ENCODE measurements at places on chromosomes 1 and 21. TPM values are rescaled to one million over a fixed set of nuclear protein-coding genes. Genes with fewer than 3 reads are reported as not detected.

Gene SPATA21
- total RNA-seq: not detected

Gene MCOLN3
- 2.1 TPM for total RNA-seq

Gene TRIM62
- total RNA-seq: 13.5 TPM

Gene FBXO44
- 54.9 TPM for total RNA-seq

- peaks cover 6% of the 10 kb centered on the region for H3K4me1 ChIP-seq
- no peak overlapping the region for H3K27ac ChIP-seq
- DNase-seq: no peak
- H3K4me3 ChIP-seq: no peak overlapping the region
- peaks cover 4% of the 10 kb centered on the region for H3K27me3 ChIP-seq
Observed at GRCh38 chr1:116709666-116710167, 42.2 kb upstream of the IGSF3 start.

DNA sequence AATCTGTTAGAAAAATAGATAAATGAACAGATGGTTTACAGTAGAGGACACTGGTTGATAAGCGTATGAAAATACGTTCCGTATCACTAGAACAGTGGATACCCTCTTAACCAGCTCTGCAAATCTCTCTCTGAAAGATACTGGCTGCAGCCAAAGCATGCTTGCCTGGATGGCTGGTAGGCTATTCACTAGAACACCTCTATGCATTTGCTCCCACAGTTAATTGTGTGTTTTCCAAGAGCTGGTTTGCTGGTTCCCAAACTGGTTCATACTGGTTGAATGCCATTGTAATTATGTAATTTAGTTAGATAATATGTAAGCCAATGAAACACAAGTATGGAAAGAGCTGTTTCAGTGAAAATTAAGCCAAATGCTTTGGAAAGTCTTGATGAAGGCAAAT, 126.6 kb downstream of the C1orf21 start:
- no peak for DNase-seq
- no peaks in the 10 kb centered on the region for H3K36me3 ChIP-seq
- H3K27ac ChIP-seq: no peak overlapping the region
- no peaks in the 10 kb centered on the region for H3K4me1 ChIP-seq
- peaks cover 3% of the 10 kb centered on the region for H3K27me3 ChIP-seq

DNA sequence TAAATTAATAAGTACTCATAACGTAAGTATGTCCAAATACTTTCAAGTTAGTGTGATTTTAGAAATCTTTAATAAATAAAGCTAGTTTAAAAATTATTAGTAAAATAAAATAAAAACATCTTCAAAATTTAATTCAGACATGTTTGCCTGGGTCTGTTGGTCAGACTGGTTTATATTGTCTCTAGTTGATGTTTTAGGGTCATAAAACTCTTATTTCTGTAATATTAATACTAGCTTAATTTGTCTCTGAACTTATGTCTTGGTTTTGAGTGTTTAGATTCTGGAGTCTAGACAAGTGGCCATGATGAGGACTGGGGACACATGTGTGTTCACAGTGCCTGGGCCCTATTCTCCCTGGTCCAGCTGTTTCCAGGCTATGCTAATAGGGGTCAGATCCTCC, 184.5 kb upstream of the TNR start:
- H3K27me3 ChIP-seq: no peaks in the 10 kb centered on the region
- no peak overlapping the region for H3K4me3 ChIP-seq
- DNase-seq: no peak
- no peaks in the 10 kb centered on the region for H3K4me1 ChIP-seq
- no peak overlapping the region for H3K27ac ChIP-seq

DNA sequence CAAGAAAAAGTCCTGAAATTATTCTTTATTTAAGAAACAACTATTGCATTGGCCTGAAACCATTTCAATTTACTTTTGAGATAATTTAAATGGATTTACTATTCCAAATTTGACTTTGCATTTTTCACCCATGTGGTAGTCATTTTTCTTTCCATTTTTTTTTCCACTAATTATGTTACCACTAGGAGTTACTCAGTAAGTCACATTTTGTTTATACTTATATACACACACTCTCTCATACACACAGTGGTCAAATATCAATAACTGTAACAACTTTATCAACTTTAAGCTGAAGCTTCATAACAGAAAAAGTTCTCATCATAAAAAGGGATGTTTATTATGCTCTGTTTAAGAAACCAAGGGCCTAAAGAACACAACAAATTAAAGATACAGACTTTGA, 222.8 kb downstream of the SIPA1L2 start:
- H3K4me1 ChIP-seq: no peaks in the 10 kb centered on the region
- H3K36me3 ChIP-seq: no peaks in the 10 kb centered on the region
- no peak overlapping the region for H3K4me3 ChIP-seq
- no peak for DNase-seq
- H3K27ac ChIP-seq: no peak overlapping the region
- peaks cover 2% of the 10 kb centered on the region for H3K27me3 ChIP-seq

DNA sequence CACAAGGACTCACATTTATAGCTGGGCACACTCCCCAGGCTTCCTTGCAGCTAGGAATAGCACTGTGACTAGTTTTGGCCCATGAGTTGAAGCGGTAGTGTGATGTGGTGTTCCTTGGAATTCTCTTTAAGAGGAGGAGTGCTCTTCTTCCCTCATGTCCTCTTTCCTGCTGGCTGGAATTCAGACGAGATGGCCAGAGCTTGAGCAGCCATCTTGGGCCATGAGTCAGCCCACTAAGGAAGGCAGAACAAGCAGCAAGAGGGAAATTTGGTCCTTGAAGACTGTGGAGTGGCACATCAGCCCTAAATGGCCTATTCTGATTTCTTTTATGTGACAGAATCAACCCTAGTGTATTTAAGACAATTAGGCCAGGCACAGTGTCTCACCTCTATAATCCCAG, 20.0 kb downstream of the HTR6 start:
- H3K4me1 ChIP-seq: peaks cover 9% of the 10 kb centered on the region
- H3K4me3 ChIP-seq: no peak overlapping the region
- peaks cover 21% of the 10 kb centered on the region for H3K36me3 ChIP-seq
- H3K27ac ChIP-seq: no peak overlapping the region
- no peaks in the 10 kb centered on the region for H3K27me3 ChIP-seq

GRCh38 chr1:45678489-45678888, 7.8 kb downstream of the GPBP1L1 start:
- no peak for DNase-seq
- peaks cover 9% of the 10 kb centered on the region for H3K36me3 ChIP-seq
- H3K27ac ChIP-seq: no peak overlapping the region
- H3K4me1 ChIP-seq: peaks cover 24% of the 10 kb centered on the region
- no peaks in the 10 kb centered on the region for H3K27me3 ChIP-seq
- no peak overlapping the region for H3K4me3 ChIP-seq

GRCh38 chr1:18288722-18289121, 181.1 kb downstream of the IGSF21 start:
- H3K27ac ChIP-seq: no peak overlapping the region
- no peaks in the 10 kb centered on the region for H3K36me3 ChIP-seq
- DNase-seq: no peak
- H3K4me1 ChIP-seq: no peaks in the 10 kb centered on the region

DNA sequence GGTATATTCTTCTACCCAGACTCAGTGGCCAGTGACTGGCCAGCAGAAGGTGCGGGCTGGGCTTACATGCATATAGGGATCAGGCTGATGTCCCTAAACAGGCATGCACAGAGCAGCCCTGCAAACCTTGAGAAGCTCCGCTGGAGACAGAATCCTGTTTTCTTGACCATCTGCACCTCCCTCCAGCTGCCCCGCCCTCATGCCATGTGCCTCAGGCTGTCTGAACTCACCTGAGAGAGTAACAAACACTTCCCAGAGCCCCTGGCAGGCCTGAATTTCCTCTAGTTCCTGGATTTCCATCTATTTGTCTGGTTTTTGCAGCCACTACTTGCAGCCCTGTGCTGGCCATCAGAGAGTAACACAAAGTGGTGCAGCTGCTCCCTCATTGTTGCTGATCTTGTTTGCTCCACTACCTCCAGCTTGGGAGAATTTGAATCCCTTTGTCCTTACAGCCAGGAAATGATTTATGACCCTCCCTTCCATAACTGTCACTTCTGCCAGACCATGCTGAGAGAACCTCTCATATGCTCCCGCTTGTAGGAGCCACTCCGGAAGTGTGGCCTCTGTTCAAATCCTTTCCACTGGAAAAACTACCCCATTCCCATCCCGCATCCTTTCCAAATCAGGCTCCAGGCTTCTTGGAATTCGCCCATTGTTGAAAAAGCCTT, 113.6 kb downstream of the NMNAT2 start:
- no peaks in the 10 kb centered on the region for H3K4me1 ChIP-seq
- H3K4me3 ChIP-seq: no peak overlapping the region
- DNase-seq: no peak
- H3K27me3 ChIP-seq: peaks cover 6% of the 10 kb centered on the region
- H3K36me3 ChIP-seq: no peaks in the 10 kb centered on the region

DNA sequence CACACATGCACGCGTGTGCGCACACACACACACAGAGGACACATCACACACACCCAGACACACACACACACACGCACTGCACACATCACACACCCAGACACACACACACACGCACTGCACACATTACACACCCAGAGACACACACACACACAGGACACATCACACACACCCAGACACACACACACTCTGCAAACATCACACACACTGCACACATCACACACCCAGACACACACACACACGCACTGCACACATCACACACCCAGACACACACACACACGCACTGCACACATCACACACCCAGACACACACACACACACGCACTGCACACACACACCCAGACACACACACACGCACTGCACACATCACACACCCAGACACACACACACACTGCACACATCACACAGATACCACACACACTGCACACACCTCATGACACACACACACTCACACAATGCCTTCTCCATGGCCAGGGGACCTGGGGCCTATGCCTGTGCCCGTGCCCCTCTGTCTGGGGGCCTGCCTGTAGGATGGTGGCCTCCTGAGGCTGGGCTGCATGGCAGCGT, 24.4 kb downstream of the CRYAA start:
- peaks cover 39% of the 10 kb centered on the region for H3K4me1 ChIP-seq
- DNase-seq: no peak
- peaks cover 5% of the 10 kb centered on the region for H3K36me3 ChIP-seq
- H3K27ac ChIP-seq: peak overlapping the region; percentile 64
- no peak overlapping the region for H3K4me3 ChIP-seq

GRCh38 chr1:77888781-77889642, 588 bp downstream of the NEXN start:
- H3K4me3 ChIP-seq: peak overlapping the region; percentile 69
- no peak overlapping the region for H3K27ac ChIP-seq
- peaks cover 2% of the 10 kb centered on the region for H3K36me3 ChIP-seq
- peaks cover 7% of the 10 kb centered on the region for H3K4me1 ChIP-seq
